ENCODE measurements at places on chromosomes 3 and 15. TPM values are rescaled to one million over a fixed set of nuclear protein-coding genes. Genes with fewer than 3 reads are reported as not detected.
A peak's percentile ranks its signal among the peaks of the same experiment; 100 is the strongest.

- no peak overlapping the region for H3K27ac ChIP-seq
- peaks cover 19% of the 10 kb centered on the region for H3K4me1 ChIP-seq
- H3K27me3 ChIP-seq, result no peaks in the 10 kb centered on the region
These were observed 61.5 kb upstream of the DCBLD2 start for GRCh38 chr3:98962951-98963350.

DNA sequence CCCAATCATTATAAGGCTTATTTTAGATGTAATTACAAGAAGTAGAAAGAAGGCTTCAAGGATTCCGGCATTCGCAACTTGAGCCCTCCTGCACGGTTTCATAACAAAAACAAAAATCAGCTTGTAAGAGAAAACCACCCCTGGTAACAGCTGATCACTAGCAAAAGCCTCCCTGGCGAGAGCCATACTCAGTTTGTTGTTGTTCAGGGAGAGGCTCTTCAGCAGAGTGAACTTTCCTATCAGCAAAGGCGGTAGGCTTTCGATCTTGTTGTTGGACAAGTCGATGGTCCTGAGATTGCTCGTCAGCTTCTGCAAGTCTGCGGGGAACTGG, 710 bp downstream of the LRRC57 start:
- peaks cover 11% of the 10 kb centered on the region for H3K4me1 ChIP-seq
- peak overlapping the region; percentile 92 for H3K27ac ChIP-seq
- peaks cover 24% of the 10 kb centered on the region for H3K36me3 ChIP-seq

- H3K27ac ChIP-seq, result no peak overlapping the region
- DNase-seq, result no peak
- no peaks in the 10 kb centered on the region for H3K36me3 ChIP-seq
- no peaks in the 10 kb centered on the region for H3K27me3 ChIP-seq
- no peak overlapping the region for H3K4me3 ChIP-seq
These were observed 539.1 kb downstream of the EDEM1 start for GRCh38 chr3:5726621-5727020.

- H3K27me3 ChIP-seq, result no peaks in the 10 kb centered on the region
- no peak for DNase-seq
These were observed 20.9 kb upstream of the MELTF start for GRCh38 chr3:197050511-197050910.

GRCh38 chr3:87335931-87336330, 59.5 kb upstream of the POU1F1 start:
- H3K27me3 ChIP-seq, result no peaks in the 10 kb centered on the region
- DNase-seq, result no peak
- H3K36me3 ChIP-seq, result peaks cover 9% of the 10 kb centered on the region
- peak overlapping the region; percentile 92 for H3K27ac ChIP-seq
- peaks cover 35% of the 10 kb centered on the region for H3K4me1 ChIP-seq

GRCh38 chr3:148400754-148401153, 296.9 kb upstream of the AGTR1 start:
- H3K4me3 ChIP-seq, result no peak overlapping the region
- DNase-seq, result no peak
- no peaks in the 10 kb centered on the region for H3K27me3 ChIP-seq
- H3K27ac ChIP-seq, result no peak overlapping the region

GRCh38 chr3:13492048-13492447, 11.9 kb downstream of the HDAC11 start:
- no peaks in the 10 kb centered on the region for H3K4me1 ChIP-seq
- no peaks in the 10 kb centered on the region for H3K27me3 ChIP-seq
- H3K27ac ChIP-seq, result no peak overlapping the region
- no peak for DNase-seq
- peaks cover 4% of the 10 kb centered on the region for H3K36me3 ChIP-seq

- no peaks in the 10 kb centered on the region for H3K27me3 ChIP-seq
- no peaks in the 10 kb centered on the region for H3K36me3 ChIP-seq
- H3K4me3 ChIP-seq, result no peak overlapping the region
- no peaks in the 10 kb centered on the region for H3K4me1 ChIP-seq
These were observed 96.1 kb downstream of the FOXP1 start for GRCh38 chr3:71487418-71487817.

DNA sequence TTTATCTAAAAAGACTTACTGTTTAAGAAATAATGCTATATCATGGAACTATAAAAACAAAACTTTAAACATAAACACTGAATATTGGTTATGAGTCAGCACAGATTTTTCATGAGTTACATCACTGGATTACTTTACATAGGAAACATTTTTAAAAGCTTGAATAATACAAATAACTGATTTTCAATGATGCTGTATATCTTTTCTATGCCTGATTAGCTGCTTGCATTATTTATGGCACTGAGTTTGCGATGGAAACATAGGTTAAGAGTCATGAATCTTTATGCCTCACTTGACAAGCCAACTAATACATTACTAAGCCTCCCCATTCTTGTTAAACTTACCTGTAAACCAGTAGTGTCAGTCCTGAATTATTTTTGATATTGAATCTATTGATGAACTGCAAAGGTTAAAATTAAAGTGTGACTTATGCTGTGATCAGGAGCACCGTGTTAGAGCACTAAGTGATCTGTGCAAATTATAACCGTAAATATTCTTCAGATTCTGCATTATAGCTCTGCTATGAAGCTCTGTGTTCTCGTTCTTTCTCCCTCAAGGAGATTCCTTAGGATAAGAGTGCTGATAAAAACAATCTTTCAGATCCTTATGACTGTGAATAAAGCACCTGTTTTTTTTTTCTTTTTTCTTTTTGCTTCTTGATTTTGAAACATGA, 437.3 kb upstream of the BCHE start:
- H3K36me3 ChIP-seq, result no peaks in the 10 kb centered on the region
- no peak for DNase-seq
- no peak overlapping the region for H3K27ac ChIP-seq
- no peaks in the 10 kb centered on the region for H3K27me3 ChIP-seq

- H3K36me3 ChIP-seq, result no peaks in the 10 kb centered on the region
- H3K4me1 ChIP-seq, result peaks cover 10% of the 10 kb centered on the region
- H3K4me3 ChIP-seq, result no peak overlapping the region
- H3K27me3 ChIP-seq, result no peaks in the 10 kb centered on the region
These were observed 104.0 kb upstream of the MYRIP start for GRCh38 chr3:39705351-39705900.

DNA sequence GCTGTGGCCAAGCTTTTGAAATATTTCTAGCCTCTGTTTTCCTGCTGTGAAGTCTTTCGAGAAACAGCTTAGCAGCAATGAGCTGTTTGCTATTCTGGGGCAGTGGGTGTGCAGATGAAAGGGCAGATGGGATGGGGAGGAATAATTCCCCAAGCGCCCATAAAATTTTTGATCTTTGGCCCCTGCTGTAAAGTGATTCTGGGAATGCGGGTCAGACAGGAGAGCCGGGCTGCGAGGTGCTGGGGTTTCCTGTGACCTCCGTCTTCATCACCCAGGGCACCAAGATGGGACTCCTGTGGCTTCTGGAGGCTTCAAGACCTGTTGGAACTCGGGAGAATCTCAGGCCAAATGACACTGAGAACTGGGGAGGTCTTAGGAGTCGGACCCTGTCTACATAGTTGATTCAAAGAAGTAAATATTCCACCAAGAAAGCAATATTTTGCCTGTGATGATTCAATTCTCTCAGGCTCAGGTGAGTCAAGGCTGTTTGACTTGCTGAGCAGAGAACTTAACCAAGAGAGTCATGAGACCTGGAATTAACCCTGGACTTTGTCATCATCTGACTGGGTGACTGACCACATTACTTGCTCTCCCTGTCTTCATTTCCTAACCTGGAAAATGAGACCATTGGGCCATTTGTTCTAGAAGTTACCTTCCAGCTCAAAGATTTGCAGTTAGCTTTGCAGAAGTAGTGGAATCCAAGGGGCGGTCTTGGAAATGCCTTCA, 86.4 kb downstream of the POLR2M start:
- peaks cover 22% of the 10 kb centered on the region for H3K4me1 ChIP-seq
- no peaks in the 10 kb centered on the region for H3K36me3 ChIP-seq
- no peak overlapping the region for H3K4me3 ChIP-seq
- no peak overlapping the region for H3K27ac ChIP-seq
- peak; percentile 17 for DNase-seq

GRCh38 chr15:41512940-41513505, 604 bp downstream of the LTK start:
- no peak overlapping the region for H3K27ac ChIP-seq
- H3K4me3 ChIP-seq, result no peak overlapping the region
- H3K27me3 ChIP-seq, result no peaks in the 10 kb centered on the region
- no peaks in the 10 kb centered on the region for H3K4me1 ChIP-seq
- no peak for DNase-seq

- no peak overlapping the region for H3K27ac ChIP-seq
- DNase-seq, result no peak
- H3K4me1 ChIP-seq, result no peaks in the 10 kb centered on the region
- no peaks in the 10 kb centered on the region for H3K27me3 ChIP-seq
These were observed 28.6 kb upstream of the PLXNA1 start for GRCh38 chr3:126954141-126954842.

DNA sequence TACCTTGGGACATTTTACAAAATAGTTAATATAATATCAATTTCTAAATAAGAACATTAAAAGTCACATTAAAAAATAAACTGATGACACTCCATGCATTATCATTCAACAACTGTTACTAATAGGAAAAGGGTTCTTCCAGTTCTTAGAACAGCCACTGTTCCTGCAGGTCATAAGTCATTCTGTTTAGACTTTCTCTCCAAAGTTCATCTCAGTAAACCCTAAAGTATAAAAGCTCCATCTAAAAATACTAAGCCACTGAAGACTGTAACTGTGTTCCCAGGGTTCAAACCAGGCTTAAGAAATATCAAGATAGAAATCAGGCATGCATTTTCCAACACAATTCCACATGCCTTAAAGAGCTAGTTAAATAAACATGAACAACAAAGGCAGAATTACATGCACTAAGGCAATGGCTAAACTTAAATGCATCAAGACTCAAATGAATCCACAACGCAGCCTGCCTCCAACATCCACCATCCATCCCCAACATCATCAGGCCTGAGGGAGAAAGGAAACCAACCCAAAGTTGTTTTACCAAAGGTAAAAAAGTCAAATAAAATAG, 46.2 kb downstream of the DMXL2 start:
- H3K36me3 ChIP-seq, result peaks cover 6% of the 10 kb centered on the region
- H3K27me3 ChIP-seq, result no peaks in the 10 kb centered on the region
- H3K4me3 ChIP-seq, result no peak overlapping the region
- no peak for DNase-seq

GRCh38 chr3:37031096-37031682, 37.9 kb downstream of the MLH1 start:
- peaks cover 12% of the 10 kb centered on the region for H3K36me3 ChIP-seq
- H3K4me1 ChIP-seq, result no peaks in the 10 kb centered on the region
- H3K27ac ChIP-seq, result no peak overlapping the region
- no peak overlapping the region for H3K4me3 ChIP-seq
- no peaks in the 10 kb centered on the region for H3K27me3 ChIP-seq

- H3K36me3 ChIP-seq, result no peaks in the 10 kb centered on the region
- no peak overlapping the region for H3K27ac ChIP-seq
- no peak for DNase-seq
- no peaks in the 10 kb centered on the region for H3K4me1 ChIP-seq
- peaks cover 73% of the 10 kb centered on the region for H3K27me3 ChIP-seq
These were observed 160.0 kb upstream of the TLE3 start for GRCh38 chr15:70257573-70258248.

GRCh38 chr3:62188681-62189375, 184.5 kb downstream of the FEZF2 start:
- no peaks in the 10 kb centered on the region for H3K36me3 ChIP-seq
- H3K4me1 ChIP-seq, result no peaks in the 10 kb centered on the region
- H3K27ac ChIP-seq, result no peak overlapping the region
- no peaks in the 10 kb centered on the region for H3K27me3 ChIP-seq
- peak; percentile 64 for DNase-seq

- no peak overlapping the region for H3K27ac ChIP-seq
- H3K4me3 ChIP-seq, result no peak overlapping the region
- peaks cover 15% of the 10 kb centered on the region for H3K4me1 ChIP-seq
- H3K36me3 ChIP-seq, result peaks cover 23% of the 10 kb centered on the region
- H3K27me3 ChIP-seq, result no peaks in the 10 kb centered on the region
- DNase-seq, result no peak
These were observed 12.9 kb downstream of the SPINT1 start for GRCh38 chr15:40856746-40857145.

DNA sequence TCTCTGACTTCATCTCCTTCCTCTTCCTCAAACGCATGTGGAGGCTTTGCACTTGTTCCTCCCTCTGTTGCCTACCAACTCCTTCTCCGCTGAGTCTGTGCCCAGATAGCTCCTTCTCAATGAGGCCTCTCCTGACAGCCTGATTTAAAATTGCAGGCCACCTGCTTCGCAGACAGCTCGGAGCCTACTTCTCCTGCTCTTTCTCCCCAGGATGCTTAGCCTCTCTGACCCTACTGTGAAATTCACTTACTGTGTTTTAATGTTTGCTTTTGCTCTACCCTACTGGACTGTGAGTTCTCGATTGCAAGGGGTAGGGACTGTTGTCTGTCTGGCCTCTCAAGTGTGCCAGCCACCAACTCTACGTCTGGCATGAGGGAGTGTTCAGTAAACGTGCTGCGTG, 83.4 kb downstream of the EEFSEC start:
- H3K36me3 ChIP-seq, result no peaks in the 10 kb centered on the region
- no peak overlapping the region for H3K27ac ChIP-seq
- H3K4me3 ChIP-seq, result no peak overlapping the region
- no peaks in the 10 kb centered on the region for H3K27me3 ChIP-seq
- H3K4me1 ChIP-seq, result no peaks in the 10 kb centered on the region

GRCh38 chr3:127450331-127450730, 140.2 kb downstream of the TPRA1 start:
- no peak overlapping the region for H3K4me3 ChIP-seq
- no peak for DNase-seq
- no peaks in the 10 kb centered on the region for H3K36me3 ChIP-seq
- H3K27ac ChIP-seq, result no peak overlapping the region

- no peak overlapping the region for H3K27ac ChIP-seq
- no peak overlapping the region for H3K4me3 ChIP-seq
- H3K36me3 ChIP-seq, result no peaks in the 10 kb centered on the region
- no peaks in the 10 kb centered on the region for H3K4me1 ChIP-seq
These were observed 76.1 kb upstream of the PLSCR4 start for GRCh38 chr3:146326875-146327543.

The ERICH6 gene
- total RNA-seq, result not detected

The MESP2 gene
- not detected for total RNA-seq

The TASOR gene
- total RNA-seq, result 56.4 TPM

The NR2E3 gene
- 0.83 TPM for total RNA-seq

The PRSS50 gene
- not detected for total RNA-seq

The TMC3 gene
- not detected for total RNA-seq

The TRH gene
- not detected for total RNA-seq

The LTK gene
- total RNA-seq, result 0.24 TPM

The SCN11A gene
- not detected for total RNA-seq

The NMNAT3 gene
- 9.7 TPM for total RNA-seq

The CCR3 gene
- 0.17 TPM for total RNA-seq

The KLHL25 gene
- total RNA-seq, result 16.0 TPM

All from Calu3 (cell line).